ENCODE measurements at places on chromosomes 6 and 20.

GRCh38 chr20:16061351-16061750, 511.9 kb downstream of the KIF16B start:
- no peak overlapping the region for H3K27ac ChIP-seq
- H3K4me3 ChIP-seq, result no peak overlapping the region
- peaks cover 25% of the 10 kb centered on the region for H3K4me1 ChIP-seq
- no peak for DNase-seq

GRCh38 chr20:45053430-45054351, 47.2 kb downstream of the KCNS1 start:
- DNase-seq, result no peak
- no peaks in the 10 kb centered on the region for H3K27me3 ChIP-seq
- H3K27ac ChIP-seq, result peak overlapping the region; percentile 52
- peaks cover 10% of the 10 kb centered on the region for H3K36me3 ChIP-seq
- peaks cover 3% of the 10 kb centered on the region for H3K4me1 ChIP-seq

- no peaks in the 10 kb centered on the region for H3K27me3 ChIP-seq
- no peak for DNase-seq
- peak overlapping the region; percentile 29 for H3K27ac ChIP-seq
Measured at GRCh38 chr20:23160536-23161243, 74.6 kb upstream of the CD93 start.

GRCh38 chr6:81636930-81637568, 115.4 kb downstream of the TENT5A start:
- DNase-seq, result no peak
- no peaks in the 10 kb centered on the region for H3K27me3 ChIP-seq
- H3K4me1 ChIP-seq, result no peaks in the 10 kb centered on the region

Measured in muscle of leg (tissue), 16 donors.